GM23338 (cell line): ENCODE measurements at places on chromosomes 2 and 18. TPM values are rescaled to one million over a fixed set of nuclear protein-coding genes. Genes with fewer than 3 reads are reported as not detected.
A peak's percentile ranks its signal among the peaks of the same experiment; 100 is the strongest.

The TMEM169 gene
- 3.9 and 8.0 TPM in 2 replicates for total RNA-seq

The LAMA3 gene
- total RNA-seq, result 2.6 and 4.9 TPM in 2 replicates

The ALPI gene
- total RNA-seq, result not detected in 2 replicates

The SNORC gene
- total RNA-seq, result 0.62 and 0.80 TPM in 2 replicates

The POTEC gene
- not detected in 2 replicates for total RNA-seq

The ARPC2 gene
- total RNA-seq, result 195 and 217 TPM in 2 replicates

The SPAG16 gene
- 19.7 and 20.2 TPM in 2 replicates for total RNA-seq

The REG3A gene
- not detected in 2 replicates for total RNA-seq

The CNGA3 gene
- not detected in 2 replicates for total RNA-seq

The ZNF638 gene
- total RNA-seq, result 190 and 202 TPM in 2 replicates

The PDCD1 gene
- total RNA-seq, result 0.38 and 1.8 TPM in 2 replicates

The WNT6 gene
- total RNA-seq, result not detected in 2 replicates

The ZNF804A gene
- not detected in 2 replicates for total RNA-seq

GRCh38 chr2:60468382-60469085, 84.9 kb downstream of the BCL11A start:
- DNase-seq, result no peak
- H3K27me3 ChIP-seq, result no peaks in the 10 kb centered on the region
- no peak overlapping the region for H3K27ac ChIP-seq
- peaks cover 53% of the 10 kb centered on the region for H3K4me1 ChIP-seq
- no peaks in the 10 kb centered on the region for H3K36me3 ChIP-seq
- H3K4me3 ChIP-seq, result no peak overlapping the region

DNA sequence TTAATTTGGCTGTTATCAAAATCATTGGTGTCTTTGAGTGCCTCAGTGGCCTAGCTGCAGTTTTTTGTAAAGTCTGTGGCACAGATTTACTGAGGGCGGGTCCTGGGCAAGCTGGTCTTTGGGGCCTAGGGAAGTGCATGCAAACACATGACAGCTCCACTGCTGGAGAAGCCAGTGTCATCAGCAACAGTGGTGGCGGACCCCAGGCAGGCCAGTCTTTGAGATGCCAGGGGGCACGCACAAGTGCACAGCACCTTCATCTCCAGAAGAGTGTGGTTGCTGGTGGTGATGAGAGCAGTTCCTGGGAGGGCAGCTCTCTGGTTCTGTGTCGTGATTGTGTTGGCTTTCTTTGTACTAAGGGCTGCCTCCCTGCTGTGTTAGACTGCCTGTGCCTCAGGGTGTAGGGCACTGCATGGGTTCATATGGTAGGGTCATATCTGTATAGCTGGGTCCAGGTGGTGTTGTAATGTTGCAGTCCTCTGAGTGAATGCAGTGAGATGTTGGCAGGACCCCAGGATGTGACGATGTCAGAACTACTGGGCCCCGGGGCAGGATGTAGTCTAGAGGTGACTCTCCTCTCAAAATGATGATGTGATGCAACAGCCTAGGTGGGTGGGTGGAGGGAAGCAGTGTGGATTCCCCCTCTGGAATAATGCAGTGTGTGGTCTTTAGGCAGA, 646.7 kb upstream of the CDH2 start:
- no peak overlapping the region for H3K4me3 ChIP-seq
- no peaks in the 10 kb centered on the region for H3K36me3 ChIP-seq
- no peaks in the 10 kb centered on the region for H3K27me3 ChIP-seq
- DNase-seq, result no peak

DNA sequence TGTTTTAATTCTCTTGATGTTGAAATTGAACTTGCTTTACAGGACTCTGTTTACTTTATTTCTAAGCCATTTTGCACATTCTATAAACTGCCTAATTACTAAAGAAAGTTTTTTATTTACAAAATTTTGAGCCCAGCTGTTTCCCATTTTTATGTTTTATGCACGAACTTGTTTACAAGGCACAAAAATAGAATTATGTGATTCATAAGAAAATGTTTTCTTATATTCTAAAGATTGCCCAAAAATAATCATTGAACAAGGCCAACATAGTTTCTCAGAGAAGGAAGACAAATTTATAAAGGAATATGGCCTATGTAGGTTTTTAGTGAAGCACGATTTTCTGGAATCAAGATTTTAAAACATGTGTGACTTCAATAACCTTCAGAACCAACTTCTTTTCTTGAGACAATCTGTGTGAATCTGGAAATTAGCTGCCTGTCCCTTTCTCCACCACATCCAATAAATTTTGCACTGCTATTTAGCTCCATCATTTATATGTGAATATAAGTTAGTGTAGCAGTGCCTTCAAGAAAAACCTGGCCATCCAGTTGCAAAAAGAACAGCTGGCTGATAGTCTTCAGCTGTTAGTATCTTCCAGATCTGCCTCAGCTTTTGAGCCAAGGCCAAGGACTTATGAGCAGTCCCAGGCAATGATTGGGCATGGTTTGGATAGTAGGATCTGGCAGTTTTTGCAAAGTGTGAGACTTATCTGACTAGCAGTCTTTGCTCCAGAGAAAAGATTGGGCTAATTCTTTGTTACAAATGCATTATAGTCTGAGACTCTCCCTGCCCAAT, 253.2 kb upstream of the COL3A1 start:
- no peak overlapping the region for H3K4me3 ChIP-seq
- no peaks in the 10 kb centered on the region for H3K4me1 ChIP-seq
- no peak for DNase-seq
- H3K27me3 ChIP-seq, result no peaks in the 10 kb centered on the region
- H3K27ac ChIP-seq, result no peak overlapping the region
- no peaks in the 10 kb centered on the region for H3K36me3 ChIP-seq

DNA sequence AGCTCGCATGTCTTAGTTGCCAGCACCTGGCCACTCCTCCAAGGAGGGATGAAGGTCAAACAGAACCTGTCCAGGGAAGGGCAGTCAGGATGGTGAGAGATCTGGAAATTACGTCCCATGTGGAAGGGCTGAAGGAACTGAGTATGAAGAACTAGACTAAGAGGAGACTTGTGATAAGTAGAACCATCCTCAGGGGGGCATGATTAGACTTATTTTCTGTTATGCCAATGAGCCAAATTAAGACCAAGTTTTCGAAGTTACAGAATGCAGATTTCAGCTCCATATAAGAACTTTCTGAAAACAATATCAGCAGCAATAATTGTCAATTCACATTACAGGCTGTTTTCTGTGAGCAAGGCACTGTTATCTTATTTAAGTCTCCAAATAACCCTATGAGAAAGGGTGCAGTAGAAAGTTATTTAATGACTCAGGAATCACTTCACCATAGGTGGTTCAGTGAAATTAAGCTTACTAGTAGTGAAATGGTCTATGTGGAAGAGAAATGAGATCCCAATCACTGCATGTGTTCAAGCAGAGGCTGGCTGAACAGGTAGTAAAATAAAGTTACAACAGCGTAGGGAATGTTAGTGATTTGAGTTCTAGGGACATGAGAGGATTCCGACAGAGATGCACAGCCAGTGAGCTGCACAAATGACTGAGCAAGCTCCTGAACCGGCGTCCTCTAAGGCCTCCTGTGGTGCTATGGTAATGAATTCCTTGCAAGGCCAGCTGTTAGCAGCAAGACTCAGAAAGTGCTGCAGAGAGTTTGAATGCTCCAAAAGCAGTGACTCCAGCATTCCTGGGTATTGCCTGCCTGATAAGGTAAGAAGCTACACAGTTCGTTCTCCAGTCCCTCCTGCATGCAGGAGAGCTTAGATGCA, 4.5 kb upstream of the DYM start:
- H3K4me1 ChIP-seq, result peaks cover 13% of the 10 kb centered on the region
- peak; percentile 89 for DNase-seq
- H3K36me3 ChIP-seq, result no peaks in the 10 kb centered on the region
- H3K4me3 ChIP-seq, result peak overlapping the region; percentile 17
- peaks cover 8% of the 10 kb centered on the region; the same call in 1 of the 2 replicates for H3K27me3 ChIP-seq

DNA sequence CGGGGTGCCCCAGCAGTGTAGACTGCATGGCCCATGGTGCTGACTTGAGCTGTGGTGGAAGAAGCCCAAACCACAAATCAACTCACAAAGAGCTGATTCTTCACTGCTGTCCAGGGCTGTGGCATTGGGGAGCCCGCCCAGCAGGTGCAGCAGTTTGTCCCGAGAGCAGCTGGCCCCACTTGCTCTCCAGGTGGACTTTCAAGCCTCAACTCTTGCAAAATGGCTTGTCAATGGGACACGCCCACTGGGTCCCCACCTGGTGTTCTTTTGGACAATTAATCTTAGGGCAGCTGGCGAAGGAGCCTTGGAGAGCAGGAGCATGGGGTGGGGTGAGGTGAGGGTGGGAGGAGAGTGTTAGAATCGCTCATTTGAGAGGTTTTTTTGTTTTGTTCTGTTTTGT, 117.9 kb downstream of the MYCN start:
- DNase-seq, result no peak
- H3K27ac ChIP-seq, result no peak overlapping the region
- H3K27me3 ChIP-seq, result no peaks in the 10 kb centered on the region
- H3K4me3 ChIP-seq, result no peak overlapping the region
- peaks cover 7% of the 10 kb centered on the region; the same call in 1 of the 2 replicates for H3K4me1 ChIP-seq

DNA sequence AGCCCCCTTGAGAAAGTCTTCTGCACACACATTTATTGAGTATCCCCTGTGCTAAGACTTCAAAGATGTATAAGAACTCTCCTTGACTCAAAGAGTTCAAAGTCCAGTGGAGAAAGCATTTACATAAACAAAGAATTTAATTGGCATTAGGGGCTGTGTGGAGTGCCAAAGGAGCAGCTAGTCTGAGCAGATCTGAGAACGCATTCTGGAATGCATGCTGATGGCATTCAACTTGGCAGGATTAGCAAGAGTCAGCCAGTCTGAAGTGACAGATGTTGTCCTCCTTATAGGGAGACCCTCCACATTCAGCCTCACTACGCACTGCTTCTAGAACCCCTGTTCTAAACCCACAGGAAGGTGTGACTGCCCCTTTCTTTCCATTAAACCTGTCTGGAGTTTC, 191.5 kb downstream of the RAD51AP2 start:
- H3K27me3 ChIP-seq, result no peaks in the 10 kb centered on the region
- H3K4me1 ChIP-seq, result no peaks in the 10 kb centered on the region
- DNase-seq, result no peak
- H3K4me3 ChIP-seq, result no peak overlapping the region
- no peaks in the 10 kb centered on the region for H3K36me3 ChIP-seq
- H3K27ac ChIP-seq, result no peak overlapping the region

DNA sequence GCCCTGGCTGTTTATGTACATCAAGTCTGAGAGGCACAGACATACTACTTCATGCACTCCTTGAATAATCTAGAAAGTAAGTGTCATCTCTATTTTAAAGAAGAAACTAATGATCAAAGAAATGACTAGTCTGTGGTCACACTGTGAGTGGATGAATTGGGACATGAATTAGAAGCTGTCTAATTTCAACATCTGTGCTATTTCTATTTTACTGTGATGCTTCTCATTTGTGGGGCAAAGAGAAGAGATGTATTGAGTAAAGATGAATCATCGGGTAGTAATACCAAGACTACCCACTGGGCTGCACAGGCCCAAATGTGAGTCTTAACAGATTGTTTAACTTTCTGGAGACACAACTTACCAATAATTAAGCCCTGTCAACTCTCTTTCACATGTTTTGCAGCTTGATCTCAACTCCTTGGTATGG, 42.4 kb upstream of the MTIF2 start:
- H3K36me3 ChIP-seq, result peaks cover 42% of the 10 kb centered on the region
- H3K27me3 ChIP-seq, result no peaks in the 10 kb centered on the region
- no peak overlapping the region for H3K27ac ChIP-seq
- peak; percentile 4 for DNase-seq
- no peaks in the 10 kb centered on the region for H3K4me1 ChIP-seq

DNA sequence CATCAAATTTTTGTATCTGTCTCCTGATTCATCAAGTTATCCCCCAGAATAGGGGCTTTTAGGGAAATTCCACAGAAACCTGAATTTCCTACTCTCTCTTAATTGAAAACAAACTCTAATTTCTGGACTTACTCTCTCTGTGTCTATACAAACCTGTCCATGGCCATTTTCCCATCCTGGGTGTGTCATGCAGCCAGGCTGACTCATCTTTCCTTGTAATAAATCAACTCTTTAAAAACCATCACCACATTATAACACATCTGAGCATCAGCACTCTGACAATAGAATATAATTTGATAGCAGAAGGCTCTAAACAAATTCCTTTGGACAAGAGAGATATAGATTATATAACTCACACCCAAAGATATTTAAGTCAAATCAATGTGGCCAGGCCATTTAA, 610.2 kb downstream of the DCC start:
- no peaks in the 10 kb centered on the region for H3K36me3 ChIP-seq
- no peaks in the 10 kb centered on the region for H3K27me3 ChIP-seq
- no peak for DNase-seq
- H3K4me3 ChIP-seq, result no peak overlapping the region
- H3K4me1 ChIP-seq, result no peaks in the 10 kb centered on the region

DNA sequence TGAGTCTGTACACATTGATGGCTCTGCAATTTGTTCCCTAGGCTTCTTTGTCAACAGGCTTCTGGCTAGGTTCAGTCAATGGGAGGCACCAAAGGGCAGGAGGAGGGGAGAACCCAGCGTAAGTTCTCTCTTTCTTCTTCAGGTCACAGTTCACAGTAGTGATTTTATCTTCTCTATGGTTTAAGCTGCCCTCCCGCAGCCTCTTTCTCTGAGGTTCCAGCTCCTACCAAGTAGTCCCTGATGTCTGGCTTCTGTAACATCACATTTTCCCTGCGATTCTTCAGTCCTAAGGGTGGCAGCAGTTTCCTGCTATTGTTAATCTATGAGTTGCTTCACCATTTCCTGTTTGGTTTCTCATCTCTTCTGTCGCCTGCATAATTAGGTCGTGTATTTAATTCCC, 107.4 kb downstream of the CPO start:
- no peak for DNase-seq
- peaks cover 27% of the 10 kb centered on the region for H3K4me1 ChIP-seq
- no peak overlapping the region for H3K4me3 ChIP-seq
- H3K36me3 ChIP-seq, result no peaks in the 10 kb centered on the region
- H3K27me3 ChIP-seq, result no peaks in the 10 kb centered on the region

- no peak overlapping the region for H3K27ac ChIP-seq
- H3K27me3 ChIP-seq, result no peaks in the 10 kb centered on the region
- H3K36me3 ChIP-seq, result no peaks in the 10 kb centered on the region
- no peak for DNase-seq
Measured at GRCh38 chr2:231397011-231397927, 1.8 kb downstream of the B3GNT7 start.

- H3K4me3 ChIP-seq, result no peak overlapping the region
- no peaks in the 10 kb centered on the region for H3K4me1 ChIP-seq
- no peaks in the 10 kb centered on the region for H3K36me3 ChIP-seq
Measured at GRCh38 chr18:22684268-22684667, 248.9 kb upstream of the RBBP8 start.
